ENCODE measurements at places on chromosomes 4 and X. TPM values are rescaled to one million over a fixed set of nuclear protein-coding genes. Genes with fewer than 3 reads are reported as not detected.
A peak's percentile ranks its signal among the peaks of the same experiment; 100 is the strongest.

DNA sequence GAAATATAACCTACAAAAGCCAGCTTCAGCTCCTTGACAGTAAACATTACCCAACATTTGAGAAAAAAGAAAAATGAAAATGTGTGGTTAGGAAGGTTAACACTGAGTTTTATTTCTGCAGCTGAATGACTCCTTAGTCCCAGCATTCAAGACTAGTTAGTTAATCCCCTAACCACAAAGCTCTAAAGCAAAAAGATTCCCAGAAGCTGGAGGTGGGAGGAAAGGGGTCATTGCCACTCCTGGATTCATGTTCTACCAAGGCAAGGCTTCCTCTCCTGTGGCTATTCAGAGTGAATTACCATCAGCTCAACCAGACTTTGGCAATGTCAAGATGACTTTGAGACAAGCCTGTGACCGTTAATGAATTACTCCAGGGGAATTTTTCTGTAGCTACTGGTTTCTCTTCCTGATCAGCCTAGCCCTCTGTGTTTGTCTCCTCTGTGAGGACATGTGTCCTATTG, 63.6 kb downstream of the HADH start:
- no peak for DNase-seq
- H3K27me3 ChIP-seq, result no peaks in the 10 kb centered on the region
- H3K27ac ChIP-seq, result peak overlapping the region; percentile 81
- peaks cover 62% of the 10 kb centered on the region for H3K4me1 ChIP-seq
- peaks cover 58% of the 10 kb centered on the region for H3K36me3 ChIP-seq

- no peaks in the 10 kb centered on the region for H3K27me3 ChIP-seq
- DNase-seq, result no peak
- peaks cover 2% of the 10 kb centered on the region for H3K4me1 ChIP-seq
- no peak overlapping the region for H3K27ac ChIP-seq
Measured at GRCh38 chr4:103915224-103915869, 195.6 kb upstream of the TACR3 start.

DNA sequence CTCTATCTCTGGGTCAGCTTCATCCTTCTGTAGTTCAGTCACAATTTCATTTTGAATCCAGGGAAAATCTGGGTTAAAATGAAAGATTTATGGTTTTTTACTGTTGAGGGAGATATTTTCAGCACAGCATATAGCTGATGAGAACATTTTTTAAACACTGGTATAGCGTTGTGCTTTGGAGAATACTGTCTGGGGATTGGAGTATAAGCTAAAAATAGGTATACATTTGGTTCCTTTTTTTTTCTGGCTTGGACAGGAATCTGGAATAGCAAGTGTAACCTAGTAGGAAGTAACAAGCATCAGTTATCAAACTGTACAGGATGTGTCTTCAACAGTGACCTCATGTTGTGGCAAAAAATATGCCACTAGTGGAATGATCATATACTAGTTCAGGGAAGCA, 149.1 kb downstream of the GRXCR1 start:
- no peaks in the 10 kb centered on the region for H3K4me1 ChIP-seq
- H3K36me3 ChIP-seq, result no peaks in the 10 kb centered on the region
- no peaks in the 10 kb centered on the region for H3K27me3 ChIP-seq
- DNase-seq, result no peak
- no peak overlapping the region for H3K27ac ChIP-seq

GRCh38 chr4:89007338-89007939, 49.5 kb downstream of the FAM13A start:
- no peak overlapping the region for H3K4me3 ChIP-seq
- no peaks in the 10 kb centered on the region for H3K36me3 ChIP-seq
- no peak overlapping the region for H3K27ac ChIP-seq
- peaks cover 6% of the 10 kb centered on the region for H3K27me3 ChIP-seq
- no peaks in the 10 kb centered on the region for H3K4me1 ChIP-seq
- DNase-seq, result no peak

Gene RXFP1
- not detected for total RNA-seq

DNA sequence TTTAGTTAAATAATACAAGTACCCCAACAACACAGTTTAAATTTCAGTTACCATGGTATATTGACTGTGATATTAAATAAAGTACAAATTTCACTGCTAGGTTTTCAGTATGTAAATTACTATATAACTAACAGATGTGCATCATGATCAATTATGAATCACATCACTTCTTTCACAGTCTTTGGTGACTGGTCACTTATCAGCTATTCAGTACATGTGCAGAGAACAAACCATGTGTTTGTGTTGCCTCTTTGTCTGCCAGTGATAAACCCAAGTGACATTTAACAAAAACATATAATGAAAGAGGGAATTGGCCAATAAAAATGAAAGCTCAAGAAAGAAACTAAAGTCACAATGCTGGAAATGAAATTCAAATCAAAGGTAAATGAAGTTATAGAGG, 249.3 kb downstream of the CHIC1 start:
- H3K4me3 ChIP-seq, result no peak overlapping the region
- no peak overlapping the region for H3K27ac ChIP-seq
- DNase-seq, result no peak
- no peaks in the 10 kb centered on the region for H3K27me3 ChIP-seq

Gene CXorf49B
- total RNA-seq, result not detected

- H3K27ac ChIP-seq, result no peak overlapping the region
- H3K36me3 ChIP-seq, result no peaks in the 10 kb centered on the region
- H3K4me3 ChIP-seq, result no peak overlapping the region
Measured at GRCh38 chrX:109880629-109881028, 122.3 kb upstream of the TMEM164 start.

DNA sequence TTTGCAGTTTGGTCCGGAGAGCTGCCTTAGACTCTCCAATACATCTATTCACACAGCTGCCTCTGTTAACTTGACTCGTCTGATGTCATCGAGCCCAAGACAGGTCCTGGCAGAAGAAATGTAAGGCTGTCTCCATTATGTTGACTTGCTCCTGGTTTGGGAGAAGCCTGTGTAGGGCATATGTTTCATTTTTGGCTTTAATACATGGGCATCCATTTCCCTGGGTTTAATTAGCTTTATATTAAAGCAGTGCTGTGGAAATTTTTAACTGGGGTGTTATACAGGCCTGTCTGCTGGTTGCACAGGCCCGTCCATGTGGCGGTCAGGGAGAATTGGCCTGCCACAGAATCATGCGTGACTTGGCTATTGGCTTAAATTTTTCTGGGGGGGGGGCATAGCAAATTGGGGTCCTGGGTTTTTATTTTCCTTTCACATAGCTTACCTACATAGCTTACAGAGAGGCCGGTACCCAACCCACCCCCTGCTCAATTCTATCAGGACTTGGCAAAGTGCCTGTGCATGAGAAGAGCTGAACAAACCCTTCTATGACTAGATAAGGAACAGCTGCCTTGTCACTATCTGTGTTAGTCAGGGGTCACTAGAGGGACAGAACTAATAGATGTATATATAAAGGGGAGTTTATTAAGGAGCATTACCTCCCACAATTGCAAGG, 123.5 kb upstream of the WDR1 start:
- H3K36me3 ChIP-seq, result no peaks in the 10 kb centered on the region
- no peaks in the 10 kb centered on the region for H3K4me1 ChIP-seq
- DNase-seq, result peak; percentile 10

Gene GRID2
- not detected for total RNA-seq

DNA sequence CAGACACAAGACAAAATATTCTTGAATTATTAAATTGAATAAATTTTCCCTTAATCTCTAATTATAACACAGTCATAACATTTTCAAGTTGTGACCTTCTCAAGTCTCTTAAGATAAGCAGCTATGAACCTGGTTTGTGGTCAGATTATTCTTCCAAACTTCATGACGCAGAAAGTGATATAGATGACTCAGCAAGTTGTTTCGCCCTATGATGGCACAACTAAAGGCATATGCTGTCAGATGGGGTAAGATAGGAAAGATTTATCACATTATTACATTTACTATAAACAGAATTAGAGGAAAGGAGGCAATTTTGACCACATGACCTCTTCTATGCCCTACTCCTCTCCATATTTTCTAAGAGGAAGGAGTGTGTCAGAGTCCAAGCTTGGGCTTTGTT, 4.6 kb upstream of the DCAF12L2 start:
- H3K27ac ChIP-seq, result no peak overlapping the region
- no peak for DNase-seq
- peaks cover 4% of the 10 kb centered on the region for H3K27me3 ChIP-seq
- no peaks in the 10 kb centered on the region for H3K4me1 ChIP-seq
- H3K4me3 ChIP-seq, result no peak overlapping the region

Gene BTK
- total RNA-seq, result not detected

- no peaks in the 10 kb centered on the region for H3K4me1 ChIP-seq
- H3K4me3 ChIP-seq, result no peak overlapping the region
- no peaks in the 10 kb centered on the region for H3K27me3 ChIP-seq
- no peak for DNase-seq
- no peaks in the 10 kb centered on the region for H3K36me3 ChIP-seq
Measured at GRCh38 chr4:8817096-8817812, 54.4 kb downstream of the HMX1 start.

Gene COX7B2
- not detected for total RNA-seq

- no peak for DNase-seq
- H3K27ac ChIP-seq, result no peak overlapping the region
- peaks cover 3% of the 10 kb centered on the region for H3K4me1 ChIP-seq
- H3K27me3 ChIP-seq, result no peaks in the 10 kb centered on the region
Measured at GRCh38 chrX:124274438-124275181, 57.9 kb upstream of the TEX13D start.

DNA sequence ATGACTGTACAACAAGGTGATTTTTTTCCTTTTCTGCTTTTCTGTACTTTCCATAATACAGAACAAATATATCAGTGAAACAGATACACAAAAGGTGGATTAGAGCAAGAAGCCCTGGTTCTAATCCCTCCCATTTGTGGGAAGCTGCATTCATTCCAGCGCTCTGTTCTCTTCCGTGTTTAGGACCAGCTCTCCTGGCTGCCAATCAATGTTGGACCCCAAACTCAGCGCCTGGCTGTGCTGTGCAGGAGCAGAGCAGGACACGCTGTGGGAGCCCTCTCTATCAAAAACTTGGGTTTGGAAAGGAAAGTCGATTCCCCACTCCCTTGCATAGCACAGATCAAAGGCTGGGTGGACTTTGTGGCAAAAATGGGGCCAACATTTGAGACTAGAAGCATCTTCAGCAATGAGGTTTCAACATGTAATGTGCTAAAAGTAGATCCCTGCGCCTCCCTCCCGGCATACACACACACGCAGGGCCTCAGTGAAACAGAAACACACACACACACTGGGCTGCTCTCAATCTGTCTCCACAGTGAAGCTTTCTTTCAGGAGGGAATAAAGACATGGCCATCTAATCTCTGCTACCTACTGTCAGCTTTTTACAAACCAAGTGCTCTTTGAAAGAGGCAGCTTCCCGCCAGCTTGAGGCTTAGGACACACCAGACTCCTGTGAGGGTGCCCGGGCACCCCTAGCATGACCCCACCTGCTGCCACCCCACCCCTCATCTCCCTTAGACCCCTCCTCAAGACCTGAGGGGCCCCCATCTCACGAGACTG, 12.2 kb downstream of the WDR1 start:
- peaks cover 85% of the 10 kb centered on the region for H3K36me3 ChIP-seq
- peak overlapping the region; percentile 39 for H3K4me3 ChIP-seq
- H3K4me1 ChIP-seq, result peaks cover 95% of the 10 kb centered on the region

GRCh38 chr4:151842430-151843079, 81.7 kb upstream of the GATB start:
- no peaks in the 10 kb centered on the region for H3K36me3 ChIP-seq
- no peaks in the 10 kb centered on the region for H3K4me1 ChIP-seq
- no peak overlapping the region for H3K27ac ChIP-seq
- peaks cover 11% of the 10 kb centered on the region for H3K27me3 ChIP-seq

GRCh38 chr4:148396986-148397673, 45.1 kb downstream of the NR3C2 start:
- no peaks in the 10 kb centered on the region for H3K4me1 ChIP-seq
- H3K4me3 ChIP-seq, result no peak overlapping the region
- no peaks in the 10 kb centered on the region for H3K27me3 ChIP-seq

DNA sequence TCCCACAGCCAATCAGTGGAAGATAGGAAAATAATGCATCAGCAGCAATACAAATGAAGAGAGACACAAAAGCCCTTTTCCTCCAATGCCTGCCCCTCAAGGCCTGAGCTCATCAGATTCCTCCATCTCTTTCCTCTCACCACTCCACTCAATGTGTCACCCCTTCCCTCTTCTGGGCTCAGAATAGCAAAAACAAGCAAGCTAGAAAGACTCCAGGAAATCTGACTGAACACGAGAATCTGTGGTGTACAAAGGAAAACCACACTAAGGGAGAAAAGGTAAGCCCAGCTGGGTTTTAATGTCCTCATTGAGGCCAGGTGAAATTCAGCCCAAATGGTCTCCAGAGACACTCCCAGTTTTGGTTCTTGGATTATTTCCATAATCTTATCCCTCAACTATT, 46.3 kb downstream of the ARHGEF9 start:
- peak; percentile 59 for DNase-seq
- no peaks in the 10 kb centered on the region for H3K27me3 ChIP-seq
- peak overlapping the region; percentile 39 for H3K4me3 ChIP-seq
- H3K4me1 ChIP-seq, result peaks cover 21% of the 10 kb centered on the region
- peaks cover 4% of the 10 kb centered on the region for H3K36me3 ChIP-seq

Gene DTHD1
- 0.95 TPM for total RNA-seq

GRCh38 chr4:77073981-77074380, 1.8 kb downstream of the CCNI start:
- no peak overlapping the region for H3K27ac ChIP-seq
- H3K4me1 ChIP-seq, result peaks cover 43% of the 10 kb centered on the region
- no peak overlapping the region for H3K4me3 ChIP-seq

DNA sequence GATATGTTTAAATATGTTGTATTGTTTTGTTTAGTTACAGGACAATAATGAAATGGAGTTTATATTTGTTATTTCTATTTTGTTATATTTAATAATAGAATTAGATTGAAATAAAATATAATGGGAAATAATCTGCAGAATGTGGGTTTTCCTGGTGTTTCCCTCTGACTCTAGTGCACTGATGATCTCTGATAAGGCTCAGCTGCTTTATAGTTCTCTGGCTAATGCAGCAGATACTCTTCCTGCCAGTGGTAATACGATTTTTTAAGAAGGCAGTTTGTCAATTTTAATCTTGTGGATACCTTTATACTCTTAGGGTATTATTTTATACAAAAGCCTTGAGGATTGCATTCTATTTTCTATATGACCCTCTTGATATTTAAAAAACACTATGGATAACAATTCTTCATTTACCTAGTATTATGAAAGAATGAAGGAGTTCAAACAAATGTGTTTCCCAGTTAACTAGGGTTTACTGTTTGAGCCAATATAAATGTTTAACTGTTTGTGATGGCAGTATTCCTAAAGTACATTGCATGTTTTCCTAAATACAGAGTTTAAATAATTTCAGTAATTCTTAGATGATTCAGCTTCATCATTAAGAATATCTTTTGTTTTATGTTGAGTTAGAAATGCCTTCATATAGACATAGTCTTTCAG, 26.9 kb downstream of the NUDT6 start:
- no peak overlapping the region for H3K27ac ChIP-seq
- H3K36me3 ChIP-seq, result peaks cover 20% of the 10 kb centered on the region
- peaks cover 2% of the 10 kb centered on the region for H3K4me1 ChIP-seq
- DNase-seq, result no peak
- no peaks in the 10 kb centered on the region for H3K27me3 ChIP-seq
- H3K4me3 ChIP-seq, result no peak overlapping the region

Gene RAI2
- total RNA-seq, result 0.14 TPM

- DNase-seq, result peak; percentile 84
- H3K36me3 ChIP-seq, result peaks cover 43% of the 10 kb centered on the region
- H3K27me3 ChIP-seq, result no peaks in the 10 kb centered on the region
- H3K4me1 ChIP-seq, result peaks cover 26% of the 10 kb centered on the region
- H3K4me3 ChIP-seq, result peak overlapping the region; percentile 68
Measured at GRCh38 chr4:2714061-2714770, 41.9 kb downstream of the TNIP2 start.

Measured in activated CD4-positive, alpha-beta T cell treated with anti-CD3 and anti-CD28 coated beads, Interleukin-2, amount 10 ng/mL, durations not matched to agents 24 days and 14 days (primary cell).